Effector memory CD8-positive, alpha-beta T cell (primary cell): ENCODE measurements at places on chromosomes 5 and 9.

- no peak for DNase-seq
Observed at GRCh38 chr5:1961952-1962595, 79.3 kb upstream of the IRX4 start.

- DNase-seq = no peak
Observed at GRCh38 chr5:174693697-174694385, 30.5 kb upstream of the MSX2 start.

DNA sequence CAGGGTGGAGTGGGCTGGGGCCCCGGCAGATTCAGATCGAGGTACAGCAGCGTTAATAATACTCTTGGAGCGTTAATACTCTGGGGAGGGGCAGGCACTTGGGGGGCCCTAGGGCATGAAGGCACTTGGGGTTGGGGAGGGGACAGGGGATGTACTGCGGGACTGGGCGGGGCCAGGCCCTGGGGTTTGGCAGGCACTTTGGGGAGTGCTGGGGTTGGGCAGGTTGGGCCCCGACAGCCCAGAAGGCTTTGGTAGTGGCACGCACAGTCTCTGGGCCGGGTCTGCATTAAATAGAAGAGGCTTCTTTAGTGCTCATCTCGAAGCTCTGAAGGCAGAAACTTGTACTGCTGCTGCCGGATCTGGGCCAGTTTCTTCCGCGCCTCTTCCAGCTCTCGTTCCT lies 7.8 kb upstream of the TPM2 start:
- no peak for DNase-seq

- DNase-seq = no peak
Observed at GRCh38 chr9:22975951-22976350, 529.3 kb downstream of the DMRTA1 start.

- no peak for DNase-seq
Observed at GRCh38 chr9:116059466-116059865, 94.1 kb upstream of the PAPPA start.

DNA sequence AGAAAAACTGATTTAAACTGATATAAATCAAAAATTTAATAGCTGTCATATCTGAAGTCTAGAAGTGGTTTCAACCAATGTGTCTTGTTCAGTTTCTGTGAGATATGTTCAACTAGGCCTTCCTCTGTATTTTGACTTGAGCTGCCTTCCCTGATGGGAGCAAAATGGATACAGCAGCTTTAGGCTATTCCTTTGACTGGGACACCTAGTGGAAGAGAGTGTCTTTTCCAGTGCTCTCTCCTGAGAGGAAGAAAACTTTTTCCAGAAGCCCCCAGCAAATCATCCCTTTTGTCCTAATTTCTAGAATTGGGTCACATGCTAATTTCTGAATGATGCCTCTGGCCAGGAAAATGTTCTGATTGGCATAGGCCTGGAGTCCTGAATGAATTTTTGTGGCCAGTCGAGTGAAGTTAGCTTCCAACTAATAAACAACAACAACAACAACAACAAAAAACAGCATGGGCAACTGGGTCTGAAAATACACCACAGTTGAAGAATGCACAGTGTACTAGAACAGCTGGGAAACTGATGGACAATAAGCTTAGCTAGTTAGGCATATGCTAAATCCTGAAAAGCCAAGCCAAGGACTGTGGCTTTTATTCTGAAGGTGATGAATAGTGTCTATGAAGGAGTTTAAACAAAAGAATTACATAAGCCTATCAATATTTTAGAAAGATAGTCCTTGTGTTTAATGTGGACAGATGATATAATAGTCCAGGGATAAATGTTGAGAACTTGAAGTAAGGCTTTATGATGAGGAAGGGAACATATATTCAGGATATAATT lies 125.7 kb downstream of the FBN2 start:
- DNase-seq = no peak

DNA sequence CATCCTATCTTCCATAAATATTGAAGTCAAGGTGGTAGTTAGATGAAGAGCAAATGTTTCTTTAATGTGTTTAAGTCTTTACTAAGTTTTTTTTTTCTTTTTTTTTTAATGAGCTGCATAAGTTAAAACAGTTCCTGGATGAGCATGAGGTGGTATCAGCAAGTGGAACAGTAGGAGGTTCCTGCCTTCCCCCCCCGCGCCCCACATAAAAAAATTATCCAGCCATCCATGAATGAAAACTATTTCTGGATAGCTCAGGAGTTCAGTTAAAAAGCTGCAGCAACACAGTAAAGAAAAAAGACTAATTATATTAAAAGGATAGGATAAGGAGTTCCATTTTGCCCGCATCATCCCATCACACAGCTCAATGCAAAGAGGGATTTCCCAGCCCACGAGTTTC lies 349.5 kb downstream of the CDH18 start:
- no peak for DNase-seq

- no peak for DNase-seq
Observed at GRCh38 chr9:107103621-107104020, 179.5 kb upstream of the RAD23B start.

DNA sequence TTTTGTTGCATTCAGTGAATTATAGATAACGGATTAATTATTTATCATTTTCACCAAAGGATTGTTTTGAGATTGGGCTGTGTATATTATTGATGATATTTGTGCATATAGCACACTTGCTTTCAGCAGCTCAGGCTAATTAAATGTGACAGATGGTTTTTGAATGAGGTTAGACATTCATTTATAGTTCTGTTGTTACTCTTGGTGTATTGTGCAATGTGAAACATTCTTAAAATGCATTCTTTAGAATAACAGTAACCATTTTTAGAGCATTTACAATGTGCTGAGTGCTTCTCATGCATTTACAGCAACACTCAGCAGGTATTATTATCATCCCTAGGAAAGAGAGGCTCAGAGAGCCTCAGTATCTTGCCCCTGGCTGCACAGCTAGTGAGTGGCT lies 23.8 kb downstream of the NANS start:
- no peak for DNase-seq

DNA sequence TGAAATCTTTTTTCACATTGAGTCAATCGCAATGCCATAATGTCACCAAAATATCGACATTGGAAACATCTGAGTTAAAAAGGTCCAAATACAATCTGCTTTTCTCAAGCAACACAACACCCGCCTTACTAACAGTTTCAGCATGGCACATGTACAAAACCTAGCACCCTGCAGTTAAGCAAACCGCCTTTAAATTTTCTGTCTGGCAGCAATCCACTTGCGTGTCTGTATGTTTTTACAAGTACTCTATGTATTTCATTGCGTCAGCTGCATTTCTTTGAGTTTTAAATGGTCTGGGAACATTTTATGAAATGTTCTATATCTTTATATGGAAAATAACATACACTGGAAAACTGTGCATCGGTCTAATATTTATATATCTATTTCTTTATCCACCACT lies 134.6 kb downstream of the DENND1A start:
- DNase-seq = no peak

- DNase-seq = no peak
Observed at GRCh38 chr5:149687486-149688168, 42.5 kb upstream of the PPARGC1B start.

DNA sequence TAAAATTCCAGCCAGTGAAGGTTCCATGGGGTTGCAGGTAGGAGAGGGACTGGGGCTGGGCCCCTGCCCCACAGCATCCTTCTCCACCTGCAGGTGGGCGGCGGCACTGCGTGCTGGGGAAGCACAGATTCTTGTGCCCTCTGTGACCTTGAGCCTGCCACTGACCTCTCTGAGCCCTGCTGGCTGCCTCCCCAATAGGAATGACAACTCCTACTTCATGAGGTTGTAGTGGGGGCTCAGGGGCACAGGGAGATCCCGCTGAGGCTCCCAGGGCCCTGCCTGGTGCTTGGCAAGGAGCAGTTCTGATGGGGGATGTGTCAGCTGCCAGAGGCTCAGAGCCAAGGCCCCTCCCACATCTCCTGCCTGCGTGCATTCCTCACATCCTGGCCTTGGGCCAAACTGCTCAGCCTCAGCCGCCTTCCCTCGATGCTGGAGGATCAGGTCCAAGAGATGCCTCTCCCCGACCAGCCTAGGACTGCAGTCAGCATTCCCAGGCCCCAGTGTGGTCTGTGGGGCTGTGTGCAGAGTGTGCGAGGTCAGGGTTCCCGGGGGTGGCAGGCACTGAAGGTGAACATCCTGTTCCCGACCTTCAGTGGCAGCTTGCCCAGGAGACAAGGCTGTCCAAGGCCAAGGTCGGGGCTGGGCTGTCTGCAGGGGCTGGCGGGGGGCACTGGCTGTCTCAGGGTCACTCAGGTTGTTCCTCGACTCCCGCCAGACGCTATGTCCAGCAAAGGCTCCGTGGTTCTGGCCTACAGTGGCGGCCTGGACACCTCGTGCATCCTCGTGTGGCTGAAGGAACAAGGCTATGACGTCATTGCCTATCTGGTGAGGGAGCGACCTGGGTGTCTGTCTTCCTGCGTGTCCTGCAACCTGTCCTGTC lies 7.0 kb downstream of the ASS1 start:
- DNase-seq = no peak

DNA sequence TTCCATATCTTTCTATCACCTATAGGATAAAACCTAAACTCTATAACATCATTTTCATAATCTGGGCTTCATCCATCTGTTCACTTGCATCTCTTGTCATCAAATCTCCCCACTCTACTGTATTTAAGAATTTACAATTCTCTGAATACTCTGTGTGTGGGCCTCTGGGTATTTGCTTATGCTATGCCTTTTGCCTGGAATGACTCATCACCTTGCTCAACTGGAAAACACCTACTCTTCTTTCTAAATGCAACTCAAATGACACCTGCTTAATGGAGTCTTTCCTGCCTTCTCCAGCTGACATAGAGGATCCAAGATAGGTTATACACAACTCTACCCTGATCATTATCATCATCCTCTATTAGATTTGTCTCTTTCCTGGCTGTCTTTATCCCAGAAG lies 421.7 kb downstream of the SPATA31D1 start:
- no peak for DNase-seq

GRCh38 chr5:74626386-74627222 lies 13.9 kb downstream of the ENC1 start:
- DNase-seq = no peak

- DNase-seq = no peak
Observed at GRCh38 chr5:143398053-143398355, 5.5 kb downstream of the NR3C1 start.

DNA sequence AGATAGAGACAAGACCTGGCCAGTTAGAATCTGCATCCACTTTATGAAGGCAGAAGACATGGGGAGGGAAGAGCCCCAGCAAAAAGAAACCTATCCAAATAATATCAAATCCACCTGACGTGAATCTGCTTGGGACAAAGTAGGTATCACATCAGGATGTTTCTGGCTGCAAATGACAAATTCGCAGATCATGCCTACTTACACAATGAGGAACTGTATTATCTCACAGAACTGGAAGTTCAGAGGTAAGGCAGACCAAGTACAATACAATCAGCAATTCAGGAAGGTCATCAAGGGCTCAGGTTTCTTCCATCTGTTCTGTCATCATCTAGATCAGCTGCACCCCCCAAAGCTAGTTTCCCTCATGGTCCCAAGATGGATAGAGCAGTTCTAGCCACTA lies 13.2 kb upstream of the NR4A3 start:
- no peak for DNase-seq

DNA sequence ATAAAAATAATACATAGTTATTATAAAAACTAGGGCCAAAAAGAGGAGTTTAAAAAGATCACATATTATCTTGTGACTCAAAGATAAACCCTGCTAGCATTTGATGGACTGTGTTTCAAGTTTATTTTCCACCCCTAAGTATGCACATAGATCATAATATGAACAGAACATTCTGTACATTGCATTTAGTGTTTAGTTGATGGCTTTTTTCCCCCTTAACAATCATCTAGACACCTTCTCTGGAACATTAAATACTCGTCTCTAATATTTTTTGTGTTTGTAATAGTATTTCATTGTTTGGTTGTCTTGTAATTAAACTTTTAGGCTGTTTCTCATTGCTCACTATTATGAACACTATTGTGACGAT lies 10.5 kb downstream of the COL15A1 start:
- no peak for DNase-seq

DNA sequence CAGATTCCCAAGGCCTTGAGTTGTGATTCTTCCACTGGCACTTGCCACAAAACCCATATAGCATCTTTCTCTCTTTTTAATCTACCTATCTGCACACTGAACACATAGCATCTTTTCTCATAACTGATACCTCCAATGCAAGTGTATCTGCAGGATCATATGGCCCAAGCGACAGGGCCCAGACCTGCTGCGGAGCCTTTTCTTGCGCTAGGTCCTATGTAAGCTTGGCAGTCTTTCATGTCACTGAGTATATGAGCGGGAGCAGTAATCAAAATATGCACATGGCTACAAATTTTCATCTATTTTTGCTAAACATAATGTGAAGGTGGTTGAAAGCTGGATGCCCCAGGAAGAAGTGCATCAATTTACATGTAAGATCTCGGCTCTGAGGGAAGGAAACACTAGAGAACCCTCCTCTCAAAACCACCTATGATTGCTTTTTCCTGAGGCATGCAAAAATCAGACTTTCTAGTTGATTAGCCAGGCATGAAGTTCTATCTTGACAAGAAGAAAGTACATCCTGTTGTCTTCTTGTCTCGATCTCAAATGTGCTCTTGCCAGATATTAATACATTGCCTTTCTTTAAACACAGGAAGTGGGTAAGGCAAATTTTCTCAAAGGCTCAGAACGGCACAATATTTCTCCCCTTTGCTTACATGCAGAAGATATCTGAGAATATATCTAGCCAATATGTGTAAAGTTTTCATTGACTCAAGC lies 26.9 kb upstream of the CEMIP2 start:
- DNase-seq = peak; percentile 25

GRCh38 chr5:151225475-151225874 lies 1.6 kb upstream of the CCDC69 start:
- no peak for DNase-seq

GRCh38 chr9:15140051-15140450 lies 167.0 kb downstream of the TTC39B start:
- DNase-seq = no peak

GRCh38 chr9:132534832-132535231 lies 47.6 kb upstream of the BARHL1 start:
- DNase-seq = no peak

DNA sequence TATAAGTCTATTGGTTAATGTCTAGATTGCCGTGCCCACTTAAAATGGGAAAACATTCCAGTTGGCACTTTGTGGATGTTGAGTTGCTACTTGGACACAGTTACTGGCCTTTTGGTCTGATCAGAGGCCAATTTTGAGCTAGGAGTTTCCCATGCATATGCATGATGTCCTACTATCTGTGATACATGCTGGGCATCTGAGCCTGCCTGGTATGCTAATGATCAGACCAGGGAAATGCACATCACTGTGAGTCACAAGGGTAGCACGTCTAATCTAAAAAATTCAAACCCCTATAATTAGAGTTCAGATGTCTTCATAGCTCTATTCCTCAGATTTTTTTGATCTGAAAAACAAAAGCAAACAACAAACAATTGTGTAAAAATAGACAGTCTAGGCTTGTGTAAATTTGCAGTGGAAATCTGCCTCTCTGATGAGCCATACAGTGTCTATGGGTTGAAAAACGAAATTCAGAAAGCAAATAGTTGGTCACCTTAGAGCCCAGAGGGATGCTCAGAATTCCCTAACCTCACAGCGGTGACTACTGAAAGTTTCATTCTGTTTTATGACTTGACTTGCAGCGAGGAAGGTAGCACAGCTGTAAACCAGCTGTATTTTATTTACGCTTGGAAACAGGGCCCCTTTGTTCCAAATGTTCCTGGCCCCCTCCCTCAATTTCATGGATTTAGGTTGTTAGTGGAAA lies 37.3 kb downstream of the PALM2AKAP2 start:
- DNase-seq = no peak
